ENCODE measurements at places on chromosomes 3 and 15.

GRCh38 chr3:69699183-69699582 is 40.1 kb upstream of the MITF start:
- DNase-seq: no peak

DNA sequence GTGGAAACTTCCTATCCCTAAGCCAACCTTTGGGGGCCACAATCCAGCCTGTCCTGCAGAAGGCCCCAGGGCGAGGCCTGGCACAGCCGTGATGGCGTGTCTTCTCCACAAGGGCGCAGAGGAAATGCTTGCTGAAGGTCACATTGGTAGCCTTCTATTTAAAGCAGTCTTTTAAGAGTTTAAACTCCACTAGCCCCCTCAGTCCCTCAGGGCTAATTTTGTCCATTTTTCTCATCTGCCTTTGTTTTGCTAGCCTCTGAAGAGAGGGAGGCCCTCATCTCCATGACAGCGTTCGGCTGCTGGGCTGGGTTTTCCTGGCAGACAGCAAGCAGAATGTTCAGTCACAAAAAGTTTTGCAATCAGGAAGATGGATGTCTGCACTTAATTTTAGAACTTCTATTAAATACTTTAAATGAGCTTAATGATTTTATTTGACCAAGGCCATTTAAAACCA is 40.8 kb downstream of the RARB start:
- no peak for DNase-seq

DNA sequence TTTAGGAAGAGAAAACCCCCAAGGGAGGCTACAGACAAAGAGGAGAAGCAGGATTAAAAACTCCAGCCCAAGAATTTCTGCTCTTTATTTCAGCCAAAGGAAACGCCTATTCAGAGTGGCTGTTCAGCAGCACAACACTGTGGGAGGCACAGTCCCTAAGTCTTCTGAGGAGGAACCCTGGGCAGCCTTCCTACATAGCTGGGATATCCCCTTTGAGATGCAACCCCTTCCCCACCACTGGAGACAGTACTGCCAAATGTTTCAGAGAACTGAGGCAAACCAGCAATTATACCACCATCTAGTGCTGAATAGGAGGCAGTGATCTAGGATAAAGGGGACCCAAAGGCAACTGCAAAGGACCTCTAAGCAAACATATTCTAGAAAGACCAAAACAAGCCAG is 168.1 kb downstream of the VPS13C start:
- DNase-seq: no peak

DNA sequence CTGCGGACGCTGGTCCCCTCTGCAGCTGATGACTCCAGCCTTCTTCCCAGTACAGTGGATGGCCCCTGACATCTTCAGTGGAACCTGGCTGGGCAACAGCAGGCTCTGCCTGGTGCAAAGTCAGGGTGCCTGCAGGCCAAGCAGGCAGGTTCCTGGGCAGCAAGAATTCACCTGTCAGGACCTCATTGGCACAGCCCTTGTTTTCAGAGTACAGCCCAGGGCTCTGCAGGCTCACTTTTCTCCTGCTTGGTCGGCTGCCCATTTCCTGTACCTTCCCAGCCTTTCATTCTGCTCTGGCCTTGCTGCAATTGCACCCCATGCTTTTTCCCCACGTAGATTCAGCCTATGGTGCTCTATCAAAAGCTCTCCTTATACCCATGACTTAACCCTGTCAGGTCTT is 56.0 kb downstream of the LRTM1 start:
- no peak for DNase-seq

GRCh38 chr3:109392293-109392692 is 54.9 kb upstream of the DPPA4 start:
- DNase-seq: no peak

DNA sequence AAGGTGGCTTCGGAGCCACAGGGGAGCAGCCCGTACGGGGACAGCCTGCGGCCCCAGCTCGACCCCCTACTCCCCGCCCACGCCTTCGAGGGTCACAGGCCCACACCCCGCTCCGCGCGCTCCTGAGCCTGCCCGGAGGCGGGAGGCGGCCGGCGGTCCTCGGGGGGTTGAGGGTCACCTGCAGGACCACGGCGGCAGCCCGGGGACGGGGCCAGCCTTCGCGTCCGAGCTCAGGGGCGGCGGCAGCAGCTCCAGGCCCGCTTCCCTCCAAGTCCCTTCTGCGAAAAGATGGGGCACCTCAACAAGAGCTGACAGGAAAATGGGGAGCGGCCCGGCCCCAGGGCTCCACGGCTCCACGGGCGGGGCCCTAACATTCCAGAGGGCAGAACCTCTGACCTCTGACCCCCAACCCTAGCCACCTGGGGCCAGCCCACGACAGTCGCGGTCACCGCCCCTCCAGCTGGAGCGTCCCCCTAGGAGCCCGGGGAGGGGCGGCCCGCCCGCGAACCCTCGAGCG is 428 bp downstream of the LYSMD4 start:
- no peak for DNase-seq

DNA sequence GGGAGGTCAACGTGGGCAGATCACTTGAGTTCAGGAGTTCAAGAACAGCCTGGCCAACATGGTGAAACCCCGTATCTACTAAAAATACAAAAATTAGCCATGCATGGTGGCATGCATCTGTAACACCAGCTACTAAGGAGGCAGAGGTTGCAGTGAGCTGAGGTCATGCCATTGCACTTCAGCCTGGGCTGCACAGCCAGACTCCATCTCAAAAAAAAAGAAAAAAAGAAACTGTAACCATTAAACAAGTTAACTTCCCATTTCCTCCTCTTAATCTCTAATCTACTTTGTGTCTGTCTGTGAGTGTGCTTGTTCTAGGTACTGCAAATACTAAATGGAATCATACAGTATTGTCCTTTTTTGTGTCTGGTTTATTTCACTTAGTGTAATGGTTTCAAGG is 2.7 kb downstream of the RBM6 start:
- no peak for DNase-seq

GRCh38 chr3:119236756-119237155 is 3.9 kb downstream of the B4GALT4 start:
- DNase-seq: no peak

GRCh38 chr3:23829242-23829934 is 23.6 kb downstream of the UBE2E1 start:
- DNase-seq: no peak

GRCh38 chr3:120348065-120348990 is 826 bp downstream of the LRRC58 start:
- no peak for DNase-seq

GRCh38 chr3:175186511-175186910 is 327.4 kb downstream of the NAALADL2 start:
- no peak for DNase-seq

DNA sequence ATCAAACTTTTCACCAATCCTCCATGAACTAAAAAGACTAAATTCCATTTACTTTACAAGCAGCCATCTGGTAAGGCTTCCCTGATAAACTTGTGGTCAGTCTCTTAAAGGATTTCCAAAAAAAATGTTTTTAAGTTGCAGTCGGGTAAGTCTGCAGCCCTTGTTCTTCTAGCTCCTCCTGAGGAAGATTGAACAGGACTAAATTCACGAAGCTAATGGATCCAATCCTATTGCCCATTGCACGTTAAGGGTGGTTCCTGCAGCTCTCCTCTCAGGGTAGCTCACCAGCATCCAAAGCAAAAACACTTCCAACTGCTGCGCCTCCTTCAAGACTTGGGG is 2.8 kb downstream of the HES1 start:
- no peak for DNase-seq

DNA sequence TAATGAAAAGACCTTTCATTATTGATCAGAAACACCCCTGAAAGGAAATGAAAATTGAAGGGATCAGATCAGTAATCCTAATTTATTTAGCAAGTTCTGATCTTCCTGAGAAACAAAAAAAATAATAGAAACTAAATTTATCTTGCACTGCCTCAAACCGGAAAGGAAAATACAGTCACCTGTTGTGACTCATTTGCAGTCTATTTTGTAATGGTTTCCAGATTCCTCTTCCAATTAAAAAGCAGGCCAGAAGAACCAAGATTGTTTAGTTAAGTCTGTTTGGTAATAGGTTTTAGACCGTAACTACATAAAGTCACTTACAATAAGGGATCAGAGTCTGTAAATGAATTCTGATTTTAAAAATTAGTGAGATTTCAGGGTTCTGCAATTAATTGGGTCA is 49.7 kb upstream of the ATOSA start:
- DNase-seq: no peak

GRCh38 chr15:74749832-74750231 is 1.2 kb downstream of the CYP1A2 start:
- no peak for DNase-seq

DNA sequence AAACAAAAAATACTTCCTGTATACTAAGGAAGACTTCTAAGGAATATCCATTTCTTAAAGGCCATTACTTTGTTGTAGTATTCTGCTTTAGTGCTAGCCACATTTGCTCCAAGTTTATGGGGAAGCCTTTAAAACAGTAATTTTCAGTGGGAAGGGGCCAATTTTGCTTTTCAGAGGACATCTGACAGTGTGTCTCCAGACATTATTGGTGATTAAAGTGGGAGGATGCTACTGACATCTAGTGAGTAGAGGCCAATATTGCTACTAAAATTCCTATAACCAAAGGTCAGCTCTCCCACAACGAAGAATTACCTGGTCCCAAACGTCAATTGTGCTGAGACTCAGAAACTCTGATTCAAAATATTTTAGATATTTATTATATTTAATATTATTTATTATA is 24.8 kb downstream of the SLC28A2 start:
- DNase-seq: no peak
